ENCODE measurements at places on chromosomes 4 and X.

- no peak for DNase-seq
Observed at GRCh38 chrX:122771933-122772332, 412.1 kb upstream of the GRIA3 start.

DNA sequence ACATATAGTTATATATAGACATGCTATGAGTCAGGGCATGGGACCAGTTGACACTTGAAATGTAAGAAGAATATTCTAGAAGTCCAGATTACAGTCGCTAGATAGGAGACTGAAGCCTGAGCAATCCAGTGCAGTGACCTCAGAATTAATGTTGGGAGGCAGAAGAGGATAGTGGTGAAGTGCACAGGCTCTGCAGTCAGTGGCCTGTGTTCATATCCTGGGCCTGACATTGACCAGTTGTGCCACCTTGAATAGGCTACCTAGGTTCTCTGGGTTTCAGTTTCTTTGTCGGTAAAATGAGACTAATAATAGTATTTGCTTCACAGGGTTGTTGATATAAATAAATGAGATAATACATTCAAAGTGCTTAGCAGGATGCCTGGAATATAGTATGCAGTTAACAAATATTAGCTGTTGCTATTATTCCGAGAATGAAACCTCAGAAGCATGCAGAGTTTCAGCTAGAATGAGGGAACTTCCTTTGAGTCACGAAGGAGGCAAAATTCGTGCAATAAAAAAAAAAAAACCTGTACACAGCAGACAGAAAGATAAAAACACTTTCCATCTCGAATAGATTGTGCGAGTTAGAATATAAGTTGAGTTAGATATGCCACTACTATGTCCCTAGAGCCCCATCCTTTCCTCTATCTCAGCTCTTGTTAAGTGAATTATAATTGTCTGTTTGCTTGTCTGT, 4.0 kb upstream of the SH2D1A start:
- no peak for DNase-seq

- DNase-seq: no peak
Observed at GRCh38 chr4:89296896-89297295, 10.7 kb downstream of the GPRIN3 start.

- DNase-seq: no peak
Observed at GRCh38 chr4:186108391-186108790, 3.9 kb downstream of the FAM149A start.

- DNase-seq: no peak
Observed at GRCh38 chr4:5256421-5256820, 205.1 kb downstream of the STK32B start.

DNA sequence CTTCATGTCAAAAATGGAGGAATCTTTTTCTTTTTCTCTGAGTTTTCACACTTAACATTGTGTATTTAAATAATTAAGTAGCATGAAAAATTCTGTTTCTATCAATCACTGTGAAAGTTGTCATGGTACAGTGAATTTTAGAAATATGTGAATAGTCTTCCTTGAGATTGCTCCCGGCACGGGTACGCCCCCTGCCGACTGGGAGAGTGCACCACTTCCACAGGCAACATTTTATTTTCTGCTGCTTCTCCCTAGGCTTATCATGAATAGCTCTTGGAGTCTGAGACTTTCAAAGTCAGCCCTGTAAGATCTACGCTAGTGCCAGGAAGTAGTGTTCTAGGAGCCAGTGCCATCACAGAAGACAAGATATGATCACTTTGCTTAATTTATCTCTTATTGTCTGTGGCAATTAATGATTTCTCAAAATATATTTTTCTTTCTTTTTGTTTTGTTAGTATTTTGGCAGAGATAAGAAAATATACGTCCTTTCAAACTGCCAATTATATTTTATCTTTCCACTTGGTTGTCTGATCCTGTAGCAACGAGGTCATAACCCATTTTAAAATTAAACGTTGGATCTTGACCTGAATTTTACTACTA, 763.8 kb upstream of the AADAT start:
- DNase-seq: no peak

GRCh38 chr4:150381609-150382008, 200.3 kb upstream of the MAB21L2 start:
- DNase-seq: no peak
